ENCODE measurements at places on chromosomes 4 and X.

GRCh38 chrX:114332766-114333165, 251.1 kb upstream of the HTR2C start:
- no peak for DNase-seq

GRCh38 chrX:10106806-10107205, 50.0 kb upstream of the CLCN4 start:
- no peak for DNase-seq

GRCh38 chr4:16897991-16898827, at the start of gene LDB2:
TSS of gene LDB2 (minus strand) at chr4:16898645.
- no peak for DNase-seq

GRCh38 chr4:73772363-73772762, 32.0 kb downstream of the CXCL8 start:
- no peak for DNase-seq

GRCh38 chrX:39439906-39440798, 638.9 kb downstream of the MID1IP1 start:
- DNase-seq: no peak

DNA sequence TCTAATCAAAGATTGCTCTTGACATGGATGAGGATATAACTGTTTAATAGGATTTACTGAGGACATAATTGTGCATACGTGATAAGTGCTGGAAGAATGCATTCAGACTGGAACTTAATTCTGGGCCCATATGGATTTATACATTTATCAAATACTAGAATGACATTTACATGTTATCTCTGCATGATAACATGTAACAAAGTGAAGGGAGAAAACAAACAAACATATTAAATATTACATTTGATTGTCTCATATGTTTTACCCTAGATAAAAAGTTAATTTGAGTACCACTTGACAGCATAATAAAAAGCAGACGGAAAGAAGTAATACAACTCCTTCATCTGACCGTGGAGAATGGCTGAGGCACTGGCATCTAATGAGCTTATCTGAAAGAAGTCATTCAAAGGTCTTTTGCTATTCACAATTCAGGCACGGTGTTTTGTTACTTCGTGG, 297.8 kb downstream of the PPP3CA start:
- DNase-seq: no peak

GRCh38 chrX:71814123-71814912, 51.2 kb downstream of the CXorf49B start:
- DNase-seq: no peak
